ENCODE measurements at places on chromosomes 4 and X.

DNA sequence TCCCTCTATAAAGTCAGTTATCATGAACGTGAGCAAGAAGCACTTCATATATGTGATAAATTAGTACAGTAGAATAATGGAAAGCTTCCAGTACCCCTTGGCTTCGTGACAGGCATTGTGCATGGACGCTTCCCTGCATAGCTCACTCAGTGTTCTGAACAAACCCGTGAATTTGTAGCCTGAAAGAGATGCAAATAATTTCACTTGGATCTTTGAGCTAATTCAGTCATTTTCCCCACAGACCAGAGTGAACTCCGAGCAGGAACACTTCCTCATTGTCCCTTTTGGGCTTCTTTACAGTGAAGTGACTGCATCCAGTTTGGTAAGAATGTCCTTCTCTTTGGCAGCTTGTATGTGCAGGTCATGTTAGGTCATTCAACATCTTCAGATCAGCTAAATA, 50.1 kb downstream of the ADD1 start:
- no peak for DNase-seq

GRCh38 chr4:24993551-24994080, 37.1 kb downstream of the LGI2 start:
- DNase-seq: no peak

DNA sequence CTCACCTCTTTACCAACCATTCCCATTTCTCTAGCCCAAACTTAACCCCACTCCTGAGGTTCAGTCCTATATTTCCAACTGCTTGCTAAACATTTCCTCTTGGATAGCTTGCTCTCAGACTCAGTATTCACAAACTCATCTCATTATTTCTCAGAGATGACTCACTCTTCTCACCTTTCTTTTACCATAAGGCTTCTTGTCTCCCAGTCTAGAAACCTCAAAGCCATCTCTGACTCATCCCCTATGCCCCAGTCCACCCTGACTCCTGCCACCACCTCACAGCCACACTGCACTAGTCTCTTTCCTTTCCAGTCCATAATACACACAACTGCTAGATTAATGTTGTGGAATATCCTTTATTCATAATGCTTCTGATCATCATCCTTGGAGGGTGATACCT, 4.8 kb downstream of the FRMPD3 start:
- peak; percentile 79 for DNase-seq

DNA sequence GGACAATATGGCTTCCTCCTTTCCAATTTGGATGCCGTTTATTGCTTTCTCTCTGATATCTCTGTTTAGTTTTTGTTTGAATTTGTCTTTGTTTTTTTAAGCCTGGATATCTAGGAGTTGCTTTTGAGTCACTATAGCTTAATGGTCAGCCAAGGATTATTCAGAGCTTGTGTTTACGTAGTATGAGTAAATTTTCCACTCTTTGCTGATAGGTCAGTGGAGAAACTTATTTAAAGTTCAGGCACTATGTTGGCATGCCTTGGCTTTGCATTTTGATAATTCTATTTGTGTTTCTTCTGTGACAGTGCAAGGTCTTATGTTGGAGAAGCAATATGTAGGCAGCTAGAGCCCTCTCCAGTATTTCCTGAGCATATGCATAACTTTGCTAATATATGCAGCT, 315.2 kb downstream of the GRID2 start:
- no peak for DNase-seq

GRCh38 chr4:32768664-32769389, 2048.7 kb downstream of the PCDH7 start:
- DNase-seq: peak; percentile 56

- DNase-seq: no peak
Measured at GRCh38 chrX:119475389-119476101, 7.3 kb downstream of the SLC25A5 start.

DNA sequence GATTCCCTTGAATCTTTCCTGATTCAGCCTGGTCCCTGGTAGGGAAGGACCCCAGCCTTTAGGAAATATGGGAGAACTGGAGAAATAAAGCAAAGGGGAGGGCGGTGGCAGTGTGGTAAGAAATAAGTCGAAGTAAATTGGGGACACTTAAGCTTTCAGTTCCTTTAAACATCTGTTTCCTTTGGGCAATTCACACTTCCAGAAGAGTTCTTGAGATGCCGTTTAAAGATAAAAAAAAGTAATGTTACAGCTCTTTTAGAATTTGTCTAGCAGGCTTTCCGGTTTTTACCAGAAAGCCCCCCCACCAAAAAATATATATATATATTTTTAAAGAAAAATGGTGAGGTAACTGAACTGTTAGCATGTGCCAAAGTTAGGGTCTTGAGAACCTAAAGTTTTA, 46.6 kb downstream of the TSPAN7 start:
- DNase-seq: no peak

DNA sequence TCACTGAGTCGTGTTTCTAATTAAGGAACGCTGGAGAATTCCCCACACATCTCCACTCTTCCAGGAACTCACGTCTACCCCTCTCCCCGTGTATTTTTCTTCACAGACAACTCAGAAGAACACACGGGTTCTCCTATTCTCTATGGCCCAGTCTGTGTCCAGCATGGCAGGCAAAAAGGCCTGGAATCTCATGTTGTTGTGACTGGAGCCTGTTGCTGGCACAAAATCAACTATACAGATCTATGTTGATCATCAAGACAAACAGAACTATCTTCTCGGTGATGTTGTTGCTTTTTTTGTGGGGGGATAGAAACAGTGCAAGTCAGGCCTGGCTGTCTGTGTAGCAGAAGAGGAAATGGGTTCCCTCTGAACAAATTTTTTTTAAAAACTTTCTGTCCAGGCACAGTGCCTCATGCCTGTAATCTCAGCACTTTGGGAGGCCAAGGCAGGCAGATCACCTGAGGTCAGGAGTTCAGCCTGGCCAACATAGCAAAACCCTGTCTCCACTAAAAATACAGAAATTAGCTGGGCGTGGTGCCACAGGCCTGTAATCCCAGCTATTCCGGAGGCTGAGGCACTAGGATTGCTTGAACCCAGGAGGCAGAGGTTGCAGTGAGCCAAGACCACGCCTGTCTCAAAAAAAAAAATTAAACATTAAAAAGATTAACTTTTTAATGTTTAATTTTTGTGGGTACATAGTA, 50.5 kb upstream of the CBR4 start:
- no peak for DNase-seq

DNA sequence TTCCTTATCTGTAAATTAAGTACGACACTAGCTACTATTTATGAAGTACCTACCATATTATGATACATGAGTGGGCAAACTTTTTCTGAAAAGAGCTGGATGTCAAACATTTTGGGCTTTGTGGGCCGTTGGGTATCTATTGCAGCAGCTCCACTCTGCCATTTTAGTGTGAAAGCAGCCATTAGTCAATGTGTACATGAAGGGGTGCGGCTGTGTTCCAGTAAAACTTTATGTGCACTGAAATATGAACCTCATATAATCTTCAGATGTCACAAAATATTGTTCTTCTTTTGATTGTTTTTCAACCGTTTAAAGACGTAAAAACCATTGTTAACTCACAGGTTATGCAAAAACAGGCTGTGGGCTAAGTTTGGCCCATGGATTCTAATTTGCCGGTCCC, 14.1 kb downstream of the PRPS2 start:
- DNase-seq: no peak

GRCh38 chrX:6986915-6987314, 160.6 kb upstream of the STS start:
- no peak for DNase-seq

GRCh38 chr4:112348488-112349158, 51.5 kb downstream of the ALPK1 start:
- DNase-seq: peak; percentile 48

GRCh38 chr4:147194114-147194513, 248.4 kb upstream of the TTC29 start:
- DNase-seq: no peak

DNA sequence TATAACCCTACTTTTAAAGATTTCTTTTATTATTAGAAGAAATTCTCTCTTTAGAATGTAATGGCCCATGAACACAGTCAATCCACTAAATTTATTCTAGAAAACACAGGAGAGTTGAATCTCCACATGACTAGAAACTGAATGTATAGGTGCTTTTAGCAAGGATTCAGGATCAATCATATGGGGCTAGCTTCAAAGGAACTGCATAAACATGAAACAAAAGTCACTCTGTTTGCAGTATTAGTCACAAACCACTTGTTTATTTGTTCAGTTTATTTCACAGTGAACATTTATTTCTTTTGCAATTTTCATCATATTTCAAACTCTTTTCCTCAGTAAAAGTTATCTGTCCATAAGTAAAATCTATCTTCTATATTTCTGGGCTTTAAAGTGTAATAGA, 1604.6 kb downstream of the PCDH18 start:
- peak; percentile 9 for DNase-seq

GRCh38 chr4:140865253-140866217, 109.3 kb upstream of the TBC1D9 start:
- no peak for DNase-seq

DNA sequence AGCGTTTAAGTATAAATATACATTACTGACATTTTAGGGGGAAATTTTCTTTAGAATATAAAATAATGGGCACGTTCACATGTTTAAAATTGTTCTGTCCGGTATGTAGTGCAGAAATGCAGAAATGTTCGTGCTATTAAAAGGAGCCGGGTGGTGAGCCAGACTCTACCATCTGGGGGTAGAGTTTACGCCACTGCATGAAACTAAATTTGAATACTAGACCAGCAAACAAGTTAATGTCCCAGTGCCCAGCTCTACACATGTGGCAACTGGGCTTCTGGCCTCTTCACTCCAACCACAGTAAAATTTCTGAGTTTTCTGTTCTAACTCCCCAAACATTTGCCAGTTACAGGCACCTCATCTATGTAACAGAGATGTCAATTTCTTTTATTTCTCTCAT, 1453.3 kb upstream of the TENM3 start:
- DNase-seq: no peak

- DNase-seq: peak; percentile 49
Measured at GRCh38 chrX:11437642-11438379, 144.6 kb downstream of the AMELX start.

GRCh38 chrX:16466640-16467432, 183.1 kb upstream of the S100G start:
- DNase-seq: peak; percentile 78

- DNase-seq: no peak
Measured at GRCh38 chrX:84047339-84047738, 140.7 kb downstream of the RPS6KA6 start.

- DNase-seq: peak; percentile 84
Measured at GRCh38 chrX:114976292-114976691, 41.1 kb downstream of the IL13RA2 start.

GRCh38 chr4:84309191-84309590, 189.9 kb downstream of the NKX6-1 start:
- DNase-seq: no peak

GRCh38 chr4:139851639-139852038, 186.0 kb downstream of the MGST2 start:
- DNase-seq: no peak

DNA sequence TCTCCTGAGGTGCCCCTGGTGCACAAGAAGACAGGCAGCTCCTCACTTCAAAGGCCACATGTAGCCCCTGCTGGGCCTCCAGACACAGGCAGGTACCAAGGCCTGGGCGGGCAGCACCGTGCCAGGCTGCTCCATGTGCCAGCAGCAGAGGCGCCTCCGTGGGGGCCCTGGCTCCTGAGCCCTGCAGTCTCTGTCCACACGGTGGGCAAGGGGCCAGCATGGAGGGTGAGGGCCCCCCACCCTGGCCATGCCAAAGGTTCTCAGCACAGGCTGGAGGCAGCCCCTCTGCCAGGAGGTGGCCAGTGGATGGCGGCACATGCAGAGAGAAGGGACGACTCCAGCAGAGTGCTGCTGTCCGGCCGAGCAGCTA, 72.6 kb downstream of the FAM53A start:
- DNase-seq: no peak

DNA sequence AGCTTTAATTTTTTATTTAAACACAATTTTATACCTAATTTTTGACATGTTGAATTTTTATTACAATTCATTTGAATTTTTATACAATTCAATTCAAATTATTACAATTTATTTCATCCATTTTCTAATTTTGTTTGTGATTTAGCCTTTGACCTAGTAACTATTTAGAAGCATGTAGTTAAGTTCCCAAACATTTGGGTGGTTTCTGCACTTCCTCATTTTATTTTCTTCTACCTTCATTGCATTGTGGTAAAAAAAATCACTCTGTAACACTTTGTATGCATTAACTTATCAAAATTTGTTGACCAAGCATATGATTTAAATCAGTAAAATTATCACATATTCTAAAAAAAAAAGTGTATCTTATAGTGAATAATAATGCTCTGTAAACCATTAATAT, 928.9 kb downstream of the ARAP2 start:
- DNase-seq: no peak

- DNase-seq: peak; percentile 38
Measured at GRCh38 chr4:80306260-80306659, 29.3 kb upstream of the CFAP299 start.

- DNase-seq: no peak
Measured at GRCh38 chrX:72141372-72142004, 9.8 kb upstream of the RTL5 start.

GRCh38 chrX:65874765-65875164, 165.1 kb downstream of the VSIG4 start:
- no peak for DNase-seq

DNA sequence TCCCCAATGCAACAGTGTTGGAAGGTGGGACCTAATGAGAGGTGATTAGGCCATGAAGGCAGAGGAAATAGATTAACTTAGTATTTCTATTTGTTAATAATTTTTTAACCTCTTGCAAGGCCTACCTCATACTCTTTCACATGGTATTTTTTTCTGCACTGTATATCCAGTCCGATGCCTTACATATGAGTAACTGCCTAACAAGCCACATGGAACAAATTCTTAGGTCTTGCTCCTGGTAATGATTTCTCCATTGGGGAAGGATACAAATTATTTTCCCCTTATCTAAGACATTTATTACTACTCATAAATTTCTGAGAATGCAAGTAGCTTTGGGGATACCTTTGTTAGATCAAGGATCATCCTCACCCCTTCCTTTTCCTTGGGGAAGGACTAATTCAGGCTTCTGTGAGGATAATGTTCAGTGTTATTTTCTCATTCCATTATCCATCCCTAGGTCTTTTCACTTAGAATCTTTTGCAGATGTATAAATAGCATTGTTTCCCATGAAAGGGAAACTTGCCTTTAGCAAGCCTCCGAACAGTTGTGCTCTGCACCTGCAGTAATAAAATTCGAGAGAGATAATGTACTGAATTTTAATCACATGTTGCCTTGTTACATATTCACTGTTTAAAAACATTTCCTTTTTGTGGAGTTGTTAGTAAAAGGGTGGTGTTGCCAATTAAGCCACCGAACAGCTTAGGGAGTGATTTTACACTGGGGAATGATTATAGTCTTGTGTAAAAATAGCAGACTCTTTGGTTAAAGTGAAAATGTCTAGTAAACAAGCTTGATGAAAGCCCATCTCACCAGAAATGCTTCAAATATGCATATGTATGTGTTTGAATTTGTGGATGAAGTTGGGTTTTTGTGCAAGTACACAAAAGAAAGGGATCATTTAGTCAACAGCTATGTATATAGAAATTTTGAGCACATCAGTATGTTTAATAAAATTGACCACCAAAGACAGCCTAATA, 89.9 kb downstream of the CFAP299 start:
- peak; percentile 34 for DNase-seq

- DNase-seq: peak; percentile 72
Measured at GRCh38 chr4:118281611-118282442, 71.0 kb downstream of the PRSS12 start.
